Activated T-cell treated with anti-CD3 and anti-CD28 coated beads, Interleukin-2, amount 50 U/mL, for 24 hours (primary cell): ENCODE measurements at places on chromosomes 2 and 18.
A peak's percentile ranks its signal among the peaks of the same experiment; 100 is the strongest.

GRCh38 chr2:218307415-218308090, 15.2 kb upstream of the TMBIM1 start:
- no peak overlapping the region for H3K27ac ChIP-seq
- no peak overlapping the region for H3K4me3 ChIP-seq
- H3K36me3 ChIP-seq = no peaks in the 10 kb centered on the region
- H3K4me1 ChIP-seq = peaks cover 4% of the 10 kb centered on the region

DNA sequence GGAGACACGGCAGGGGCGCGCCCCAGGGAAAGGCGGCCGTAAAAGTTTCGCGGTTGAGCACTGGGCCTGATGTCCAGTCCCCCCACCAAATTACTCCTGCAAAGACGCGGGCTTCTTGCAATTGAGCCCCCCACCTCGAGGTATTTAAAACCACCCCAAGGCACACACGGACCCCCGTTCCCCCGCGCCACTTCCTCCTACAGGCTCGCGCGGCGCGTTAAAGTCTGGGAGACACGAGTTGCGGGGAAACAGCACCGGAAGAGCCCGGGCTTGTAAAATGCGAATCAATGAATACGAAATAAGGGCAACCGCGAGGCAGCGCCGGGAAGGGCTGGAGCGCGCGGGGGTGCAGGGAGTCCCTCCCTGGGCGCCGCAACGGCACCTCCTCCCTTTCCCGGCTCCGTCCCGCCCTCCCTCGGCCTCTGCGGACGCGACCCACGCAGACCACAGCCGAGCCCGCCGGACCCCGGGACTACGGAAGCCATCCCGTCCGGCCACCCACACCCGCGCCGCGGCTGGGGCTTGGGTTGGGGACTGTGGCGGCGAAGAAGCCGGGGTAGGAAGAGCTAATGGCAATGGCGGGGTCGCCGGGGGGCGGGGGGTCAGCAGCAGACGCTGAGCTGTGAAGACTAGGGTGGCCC, 918 bp upstream of the NETO1 start:
- peaks cover 4% of the 10 kb centered on the region for H3K4me1 ChIP-seq
- no peaks in the 10 kb centered on the region for H3K36me3 ChIP-seq
- H3K4me3 ChIP-seq = no peak overlapping the region
- peaks cover 43% of the 10 kb centered on the region for H3K27me3 ChIP-seq
- DNase-seq = no peak
- no peak overlapping the region for H3K27ac ChIP-seq

- peaks cover 9% of the 10 kb centered on the region for H3K4me1 ChIP-seq
- H3K36me3 ChIP-seq = peaks cover 23% of the 10 kb centered on the region
- H3K27ac ChIP-seq = no peak overlapping the region
- no peak for DNase-seq
Observed at GRCh38 chr2:203344667-203345066, 16.5 kb downstream of the ABI2 start.

GRCh38 chr2:71563872-71564271, 110.5 kb downstream of the DYSF start:
- no peaks in the 10 kb centered on the region for H3K4me1 ChIP-seq
- no peaks in the 10 kb centered on the region for H3K27me3 ChIP-seq
- no peak overlapping the region for H3K27ac ChIP-seq
- H3K4me3 ChIP-seq = no peak overlapping the region
- no peak for DNase-seq

DNA sequence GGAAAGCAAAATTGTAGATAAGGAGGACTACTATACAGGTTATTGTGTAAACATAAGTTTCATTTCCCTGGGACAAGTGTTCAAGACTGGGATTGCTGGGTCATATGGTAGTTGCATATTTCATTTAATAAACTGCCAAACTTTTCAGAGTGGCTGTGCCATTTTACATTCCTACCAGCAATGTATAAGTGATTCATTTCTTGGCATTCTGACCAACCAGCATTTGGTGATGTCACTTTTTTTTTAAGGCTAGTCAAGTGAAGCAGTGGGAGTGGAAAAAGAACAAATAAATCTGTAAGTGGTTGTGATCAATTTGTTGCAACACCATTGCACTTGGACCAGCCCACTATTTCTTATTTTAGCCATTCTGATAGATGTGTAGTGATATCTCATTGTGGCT, 5.2 kb upstream of the CHCHD5 start:
- no peak overlapping the region for H3K27ac ChIP-seq
- peaks cover 21% of the 10 kb centered on the region for H3K4me1 ChIP-seq
- H3K27me3 ChIP-seq = no peaks in the 10 kb centered on the region
- peaks cover 48% of the 10 kb centered on the region for H3K36me3 ChIP-seq
- no peak for DNase-seq

DNA sequence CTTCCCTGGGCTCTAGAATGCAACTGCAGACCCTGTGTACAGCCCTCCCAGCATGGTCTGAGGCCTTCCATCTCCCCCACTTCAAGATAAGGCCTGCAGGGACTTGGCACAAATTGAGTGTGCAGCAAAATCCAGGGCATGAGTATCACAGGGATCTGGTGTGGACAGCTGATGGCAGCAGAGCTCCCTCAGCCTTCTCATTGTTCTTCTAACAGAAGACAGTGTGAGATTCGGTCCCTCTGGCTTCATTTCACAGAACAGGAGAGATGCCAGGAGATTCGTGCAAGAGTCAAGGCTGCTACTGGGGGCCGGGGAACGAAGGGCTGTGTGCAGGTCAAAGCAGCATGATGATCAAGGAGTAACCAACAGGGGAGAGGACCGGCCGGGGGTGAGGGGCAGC, 85.8 kb downstream of the UXS1 start:
- H3K4me3 ChIP-seq = no peak overlapping the region
- H3K27me3 ChIP-seq = no peaks in the 10 kb centered on the region
- H3K27ac ChIP-seq = no peak overlapping the region
- no peak for DNase-seq
- H3K4me1 ChIP-seq = peaks cover 4% of the 10 kb centered on the region

DNA sequence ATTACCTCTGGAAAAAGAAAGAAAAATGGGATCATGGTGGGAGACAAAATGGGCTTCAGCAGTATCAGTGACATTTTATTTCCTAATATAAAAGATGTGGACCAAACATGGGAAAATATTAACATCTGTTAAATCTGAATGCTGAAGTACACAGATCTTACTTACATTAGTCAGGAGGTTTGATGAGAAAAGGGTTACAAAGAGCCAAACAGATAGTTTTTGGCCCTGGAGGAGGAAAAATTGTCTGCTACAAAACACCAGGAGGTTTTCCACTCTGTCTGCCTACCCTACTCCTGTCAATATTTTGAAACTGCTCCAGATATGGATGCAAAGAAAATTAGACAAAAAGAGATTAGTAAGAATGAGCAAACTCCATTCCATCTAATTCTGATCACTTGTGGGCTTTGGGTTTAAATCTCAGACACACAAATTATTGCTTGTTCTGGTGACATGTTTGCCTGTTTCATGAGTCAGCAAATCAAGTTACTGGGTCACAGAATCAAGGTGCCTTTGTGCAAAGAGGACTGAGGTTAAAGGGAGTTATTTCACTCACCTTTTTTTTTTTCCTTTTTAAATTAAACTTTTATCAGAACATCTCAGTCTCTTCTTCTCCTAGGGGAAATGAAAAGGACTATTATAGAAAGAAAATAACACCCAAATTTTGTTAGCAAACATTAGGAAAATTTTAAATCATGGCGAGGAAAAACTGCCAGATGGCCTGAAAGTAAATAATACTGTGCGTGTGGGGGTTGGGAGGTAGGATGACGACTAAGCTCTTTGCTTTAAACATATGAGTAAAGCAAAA, 87.0 kb upstream of the SPATS2L start:
- H3K36me3 ChIP-seq = no peaks in the 10 kb centered on the region
- no peaks in the 10 kb centered on the region for H3K27me3 ChIP-seq
- H3K4me3 ChIP-seq = no peak overlapping the region

GRCh38 chr2:1817256-1818051, 73.1 kb upstream of the PXDN start:
- H3K36me3 ChIP-seq = no peaks in the 10 kb centered on the region
- H3K27ac ChIP-seq = no peak overlapping the region
- H3K27me3 ChIP-seq = no peaks in the 10 kb centered on the region
- DNase-seq = peak; percentile 77
- peaks cover 3% of the 10 kb centered on the region for H3K4me1 ChIP-seq
- no peak overlapping the region for H3K4me3 ChIP-seq

DNA sequence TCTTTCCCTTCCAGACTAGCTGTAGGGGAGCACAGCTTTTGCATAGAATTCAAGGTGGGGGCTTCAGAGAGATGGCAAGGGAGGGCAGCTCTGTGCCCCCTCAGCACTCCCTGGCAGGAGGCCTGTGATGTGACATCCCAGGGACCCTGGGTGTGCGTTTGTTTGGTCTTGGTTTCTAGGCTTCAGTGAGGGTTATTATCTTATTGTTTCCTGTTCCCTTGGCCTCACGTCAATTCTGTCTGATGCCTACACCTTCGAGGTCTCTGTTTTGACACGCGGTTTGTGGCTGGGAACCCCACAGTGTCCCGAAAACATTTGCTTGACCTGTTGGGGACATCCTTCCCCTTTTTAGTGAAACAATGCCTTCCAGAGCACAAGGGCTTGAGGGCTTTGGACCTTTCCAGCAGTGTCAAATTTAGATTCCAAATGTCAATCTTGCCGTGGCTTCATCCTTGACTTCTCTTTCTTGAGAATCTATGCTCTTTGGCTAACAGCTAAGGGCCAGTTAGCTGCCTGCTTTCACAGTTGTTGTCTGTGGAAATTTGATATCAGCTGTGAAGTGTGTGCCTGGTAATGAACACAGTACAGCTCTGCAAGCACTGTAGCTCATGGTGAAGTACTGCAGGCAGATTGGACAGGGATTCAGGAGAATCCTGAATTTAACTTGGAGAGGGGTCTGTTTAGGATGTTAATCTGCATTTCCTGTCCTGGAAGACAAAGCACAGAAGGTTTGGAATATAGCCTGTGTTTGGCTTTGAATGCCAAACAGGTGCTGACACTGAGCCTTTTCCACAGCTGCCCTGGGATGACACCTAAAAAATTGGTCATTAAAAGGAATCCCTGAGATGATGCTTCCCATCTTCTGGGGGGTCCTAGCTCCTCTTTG, 108.2 kb upstream of the CXCR4 start:
- DNase-seq = no peak
- H3K27me3 ChIP-seq = no peaks in the 10 kb centered on the region
- peaks cover 22% of the 10 kb centered on the region for H3K4me1 ChIP-seq
- H3K4me3 ChIP-seq = no peak overlapping the region
- H3K36me3 ChIP-seq = no peaks in the 10 kb centered on the region

DNA sequence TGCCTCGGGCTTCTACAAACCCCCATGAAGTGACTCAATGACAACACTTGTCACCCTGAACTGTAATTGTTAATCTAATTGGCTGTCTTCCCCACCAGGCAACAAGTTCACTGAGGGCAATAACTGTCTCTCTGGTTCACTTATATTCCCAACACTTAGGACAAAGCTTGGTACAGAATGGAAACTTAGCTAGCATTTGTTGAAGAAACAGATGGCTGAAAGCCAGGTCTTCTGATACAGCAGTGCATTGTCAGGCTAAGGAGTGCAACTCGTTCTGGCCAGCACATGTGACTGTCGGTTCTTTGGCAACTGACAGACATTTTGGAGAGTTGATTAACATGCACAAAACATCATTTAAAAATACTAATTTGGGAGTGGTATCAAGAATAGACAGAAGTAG, 14.6 kb upstream of the DNAJC27 start:
- peaks cover under 1% of the 10 kb centered on the region for H3K27me3 ChIP-seq
- no peak for DNase-seq
- no peaks in the 10 kb centered on the region for H3K4me1 ChIP-seq
- no peaks in the 10 kb centered on the region for H3K36me3 ChIP-seq
- H3K27ac ChIP-seq = no peak overlapping the region
- no peak overlapping the region for H3K4me3 ChIP-seq

GRCh38 chr18:42330296-42330695, 375.3 kb downstream of the PIK3C3 start:
- H3K4me3 ChIP-seq = no peak overlapping the region
- no peaks in the 10 kb centered on the region for H3K4me1 ChIP-seq
- H3K36me3 ChIP-seq = no peaks in the 10 kb centered on the region

GRCh38 chr18:62368100-62368499, 43.0 kb downstream of the TNFRSF11A start:
- H3K4me1 ChIP-seq = peaks cover 24% of the 10 kb centered on the region
- DNase-seq = no peak
- no peaks in the 10 kb centered on the region for H3K36me3 ChIP-seq
- no peaks in the 10 kb centered on the region for H3K27me3 ChIP-seq

- no peak for DNase-seq
- peaks cover 3% of the 10 kb centered on the region for H3K4me1 ChIP-seq
- no peak overlapping the region for H3K4me3 ChIP-seq
- no peaks in the 10 kb centered on the region for H3K36me3 ChIP-seq
Observed at GRCh38 chr2:241947004-241947350, 77.4 kb downstream of the RTP5 start.

DNA sequence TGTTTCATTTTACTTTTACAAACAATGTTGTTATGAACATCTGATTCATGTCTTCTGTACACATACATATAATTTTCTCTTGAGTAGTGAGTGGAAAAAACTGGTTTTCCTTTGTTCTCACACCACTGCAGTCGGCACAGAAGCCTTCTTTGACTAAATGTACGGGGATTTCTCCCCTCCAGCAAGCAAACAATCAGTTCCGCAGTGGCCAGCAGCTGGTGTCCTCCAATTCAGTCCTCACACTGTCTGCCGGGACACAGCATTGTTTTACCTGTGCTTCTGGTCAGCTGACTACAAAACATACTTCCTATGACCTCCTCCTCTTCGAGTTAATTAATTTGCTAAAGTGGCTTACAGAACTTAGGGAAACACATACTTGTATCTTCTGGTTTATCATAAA, 202.8 kb downstream of the WDR7 start:
- H3K36me3 ChIP-seq = no peaks in the 10 kb centered on the region
- no peak overlapping the region for H3K27ac ChIP-seq
- H3K27me3 ChIP-seq = no peaks in the 10 kb centered on the region
- no peak for DNase-seq

GRCh38 chr18:21489119-21489750, 111.3 kb downstream of the ESCO1 start:
- H3K4me3 ChIP-seq = no peak overlapping the region
- no peak overlapping the region for H3K27ac ChIP-seq
- no peak for DNase-seq
- peaks cover 3% of the 10 kb centered on the region for H3K27me3 ChIP-seq
- no peaks in the 10 kb centered on the region for H3K36me3 ChIP-seq
- no peaks in the 10 kb centered on the region for H3K4me1 ChIP-seq
